Left cardiac atrium (tissue), 4 donors: ENCODE measurements at places on chromosomes 4 and X.

- DNase-seq = no peak
Observed at GRCh38 chr4:159206427-159206871, 103.6 kb downstream of the RAPGEF2 start.

GRCh38 chr4:62126064-62126732 lies 926.1 kb downstream of the ADGRL3 start:
- DNase-seq = no peak

DNA sequence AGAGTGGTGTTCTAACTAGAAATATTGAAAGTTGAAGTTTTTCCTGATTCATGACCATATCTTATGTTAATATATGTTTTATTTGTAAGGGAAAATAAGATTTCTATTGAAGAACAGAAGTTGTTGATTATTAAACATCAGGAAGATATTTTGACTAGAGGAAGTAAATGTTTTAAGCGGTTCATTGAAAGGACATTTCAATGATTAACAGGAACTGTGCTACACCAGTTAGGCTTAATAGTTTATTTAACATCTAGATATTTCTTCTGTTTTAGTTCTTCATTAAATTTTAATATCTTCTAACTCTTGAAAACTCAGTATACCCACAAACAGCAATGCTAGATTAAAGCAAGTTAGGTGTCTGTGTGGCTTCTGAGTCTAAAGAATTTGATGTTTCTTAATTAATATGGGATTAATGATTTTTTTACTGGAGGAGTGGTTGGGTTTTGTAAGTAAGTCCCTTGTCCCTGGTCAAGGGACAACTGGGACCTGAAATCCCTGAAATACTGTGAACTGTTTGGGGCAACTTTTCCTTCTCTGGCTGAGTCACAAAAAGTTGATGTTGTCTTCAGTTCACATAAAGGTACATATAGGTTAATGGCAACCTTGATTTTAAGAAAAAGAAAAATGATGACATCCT lies 42.9 kb upstream of the CYP4V2 start:
- DNase-seq = no peak

- DNase-seq = no peak
Observed at GRCh38 chrX:16187024-16187760, 19.9 kb downstream of the MAGEB17 start.

- DNase-seq = no peak
Observed at GRCh38 chrX:40807384-40807783, 72.0 kb upstream of the MED14 start.

DNA sequence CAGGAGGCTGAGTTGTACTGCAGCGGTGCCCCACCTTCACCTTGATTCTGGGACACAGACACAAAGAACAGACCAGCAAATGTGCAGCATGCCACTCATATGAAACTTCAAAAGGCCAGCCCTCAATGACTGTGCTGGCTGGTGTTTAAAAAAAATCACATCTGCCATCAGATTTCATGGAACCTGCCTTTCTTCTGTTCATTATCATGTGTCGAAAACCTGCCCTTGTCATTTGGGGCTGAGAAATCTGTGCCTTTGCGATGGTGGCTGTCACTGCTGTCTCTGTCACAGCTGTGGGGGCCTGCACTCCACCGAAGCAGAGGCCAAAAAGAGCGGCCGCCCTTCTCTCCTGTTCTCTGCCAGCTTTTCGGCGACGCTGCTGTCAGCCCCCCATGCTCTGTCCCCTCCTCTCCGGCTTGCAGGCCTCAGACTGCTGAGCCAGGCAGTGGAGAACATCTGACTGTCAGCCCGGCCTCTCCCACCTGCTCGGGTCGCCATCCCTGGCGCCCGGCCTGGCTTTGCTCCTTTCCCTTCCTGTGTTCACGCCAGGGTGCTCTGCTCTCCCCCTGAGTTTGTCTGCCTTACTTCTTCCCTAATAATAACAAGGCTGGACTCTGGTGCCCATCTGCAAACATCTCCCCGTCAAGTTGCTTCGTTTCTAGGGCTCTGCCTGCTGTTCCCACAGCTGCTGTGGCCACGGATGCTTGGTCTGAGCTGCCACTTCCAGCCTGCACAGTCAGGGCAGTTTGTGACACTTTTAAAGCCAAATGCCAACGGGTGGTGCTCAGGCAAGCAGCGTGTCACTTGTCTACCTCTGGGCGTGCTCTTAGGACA lies 355.2 kb downstream of the UNC5C start:
- no peak for DNase-seq

- DNase-seq = no peak
Observed at GRCh38 chr4:8170341-8170740, 11.7 kb upstream of the ABLIM2 start.

- DNase-seq = no peak
Observed at GRCh38 chr4:108884596-108884995, 121.7 kb upstream of the ETNPPL start.

GRCh38 chrX:153638041-153638371 lies 9.0 kb upstream of the DUSP9 start:
- no peak for DNase-seq

- DNase-seq = no peak
Observed at GRCh38 chrX:15755091-15755490, 17.0 kb downstream of the CA5B start.

DNA sequence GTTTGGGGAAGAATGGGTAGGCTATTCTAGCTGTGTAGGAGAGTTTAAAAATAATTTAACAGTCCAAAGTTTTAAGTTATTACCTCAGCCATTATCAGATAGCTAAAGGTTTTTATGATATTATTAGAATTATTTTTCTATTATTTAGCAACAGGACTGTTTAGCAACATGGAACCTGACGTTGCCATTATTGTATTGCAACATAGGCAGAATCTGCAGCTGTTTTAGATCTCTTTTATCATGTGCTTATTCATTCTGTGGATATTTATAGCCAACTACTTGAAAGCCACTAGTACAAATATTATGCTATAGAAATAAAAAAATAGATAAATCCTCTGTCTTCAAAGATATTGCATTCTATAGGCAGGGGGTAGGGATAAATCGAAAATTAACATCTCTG lies 382.0 kb upstream of the TRAM1L1 start:
- no peak for DNase-seq

DNA sequence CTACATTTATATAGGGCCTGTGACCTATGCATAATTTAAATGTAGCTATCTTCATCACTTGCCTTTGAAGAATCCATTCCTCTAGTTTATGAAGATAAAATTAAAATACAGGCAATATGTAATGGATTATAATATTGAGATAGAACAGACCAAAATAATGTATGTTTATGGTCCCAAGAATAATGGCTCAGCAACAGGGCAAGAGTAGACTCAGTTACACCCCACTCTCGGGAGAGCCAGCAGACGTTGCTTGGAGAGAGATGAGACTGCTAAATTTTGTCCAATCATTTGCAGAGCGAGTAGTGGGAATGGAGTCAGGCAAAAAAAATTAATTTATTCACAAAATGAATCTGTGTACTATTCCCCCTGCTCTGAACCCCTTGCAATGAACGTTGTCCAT lies 223.2 kb upstream of the FAT4 start:
- no peak for DNase-seq

- no peak for DNase-seq
Observed at GRCh38 chr4:8238515-8239053, 31.0 kb upstream of the HTRA3 start.

GRCh38 chr4:108744307-108744706 lies 18.5 kb downstream of the ETNPPL start:
- DNase-seq = no peak

DNA sequence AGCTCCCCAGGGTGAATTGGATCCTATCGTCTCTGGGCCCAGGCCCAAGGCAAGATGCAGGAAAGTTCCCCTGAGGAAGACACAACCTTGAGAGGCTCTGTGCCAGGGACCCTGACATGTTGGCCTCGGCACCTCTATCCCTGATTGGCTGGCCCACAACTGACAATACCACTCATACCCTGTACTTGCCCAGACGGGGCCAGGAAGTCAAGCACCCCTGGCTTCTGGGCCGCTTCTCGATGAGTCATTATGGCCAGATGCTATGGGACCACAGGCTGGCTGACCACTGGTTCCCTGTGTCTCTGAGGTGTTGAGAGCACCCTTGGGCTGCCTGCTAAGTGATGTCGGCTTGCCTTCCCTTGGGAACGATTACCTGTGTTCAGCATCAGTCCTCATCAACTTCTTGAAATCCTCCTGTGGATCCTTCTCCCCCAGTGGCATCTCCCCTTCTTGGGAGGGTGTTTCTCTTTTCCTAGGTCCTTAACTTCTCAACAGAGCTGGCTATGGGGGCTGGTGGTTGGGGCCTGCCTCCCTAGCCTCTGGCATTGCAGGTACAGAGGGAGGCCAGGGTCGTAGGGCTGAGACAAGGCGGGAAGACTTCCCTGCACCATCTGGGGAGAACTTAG lies 54.5 kb upstream of the MAMLD1 start:
- DNase-seq = no peak

- DNase-seq = no peak
Observed at GRCh38 chr4:168574581-168575295, 77.9 kb downstream of the PALLD start.

GRCh38 chr4:629915-630641 lies 4.7 kb downstream of the PDE6B start:
- DNase-seq = no peak

GRCh38 chrX:16585486-16586376 lies 64.2 kb upstream of the S100G start:
- no peak for DNase-seq

DNA sequence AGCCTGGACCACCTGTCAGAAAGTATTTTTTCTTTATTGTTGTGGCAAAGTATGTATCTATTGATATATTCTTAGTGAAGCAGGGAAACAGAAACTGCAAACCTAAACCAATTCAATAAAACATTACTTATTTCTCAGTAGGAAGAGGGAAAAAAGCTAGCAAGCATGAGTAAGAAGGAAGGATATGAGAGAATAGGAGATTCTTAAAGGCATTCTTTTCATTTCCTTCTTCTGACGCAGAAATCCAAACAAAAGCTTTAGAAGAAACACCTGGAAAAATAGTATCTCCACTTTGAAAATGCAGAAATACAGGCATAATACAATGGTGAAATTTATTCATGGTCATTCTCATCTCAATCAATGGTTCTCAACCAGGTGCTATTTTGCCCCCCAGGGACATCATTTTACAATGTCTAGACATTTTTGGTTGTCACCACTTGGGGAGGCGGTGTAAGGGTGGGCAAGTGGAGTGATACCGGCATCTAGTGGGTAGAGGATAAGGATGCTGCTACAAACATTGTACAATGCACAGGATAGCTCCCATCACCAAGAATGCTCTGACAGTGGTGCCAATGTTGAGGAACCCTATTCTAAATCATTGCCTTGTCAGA lies 21.7 kb upstream of the ATXN3L start:
- no peak for DNase-seq

- DNase-seq = peak; percentile 53
Observed at GRCh38 chrX:11427453-11428071, 134.3 kb downstream of the AMELX start.

DNA sequence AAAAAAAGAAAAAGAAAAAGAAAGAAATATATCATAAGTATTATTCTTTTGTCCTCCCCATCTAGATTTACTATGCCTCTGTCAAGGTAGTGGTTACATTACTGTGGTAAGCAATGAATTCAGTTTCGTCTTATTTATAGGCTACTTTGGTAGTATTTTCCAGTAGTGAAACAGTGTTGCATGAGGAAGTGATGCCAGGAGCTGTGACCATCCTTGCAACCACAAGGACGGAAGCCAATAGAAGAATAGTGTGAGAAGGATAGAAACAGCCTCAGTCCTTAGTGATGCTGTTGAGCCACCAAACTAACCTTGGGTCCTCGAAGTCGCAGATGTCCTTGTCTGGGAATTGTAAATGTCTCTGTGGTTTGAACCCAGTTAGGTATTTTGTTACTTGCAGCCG lies 328.5 kb downstream of the PPP3CA start:
- no peak for DNase-seq

GRCh38 chr4:123748806-123749205 lies 352.2 kb downstream of the SPRY1 start:
- DNase-seq = no peak

GRCh38 chr4:75940692-75941253 lies at the start of gene NAAA:
Gene NAAA, minus strand, starts transcription at chr4:75941013. Its CDS starts 64 bp downstream, at chr4:75940949.
- peak; percentile 78 for DNase-seq

DNA sequence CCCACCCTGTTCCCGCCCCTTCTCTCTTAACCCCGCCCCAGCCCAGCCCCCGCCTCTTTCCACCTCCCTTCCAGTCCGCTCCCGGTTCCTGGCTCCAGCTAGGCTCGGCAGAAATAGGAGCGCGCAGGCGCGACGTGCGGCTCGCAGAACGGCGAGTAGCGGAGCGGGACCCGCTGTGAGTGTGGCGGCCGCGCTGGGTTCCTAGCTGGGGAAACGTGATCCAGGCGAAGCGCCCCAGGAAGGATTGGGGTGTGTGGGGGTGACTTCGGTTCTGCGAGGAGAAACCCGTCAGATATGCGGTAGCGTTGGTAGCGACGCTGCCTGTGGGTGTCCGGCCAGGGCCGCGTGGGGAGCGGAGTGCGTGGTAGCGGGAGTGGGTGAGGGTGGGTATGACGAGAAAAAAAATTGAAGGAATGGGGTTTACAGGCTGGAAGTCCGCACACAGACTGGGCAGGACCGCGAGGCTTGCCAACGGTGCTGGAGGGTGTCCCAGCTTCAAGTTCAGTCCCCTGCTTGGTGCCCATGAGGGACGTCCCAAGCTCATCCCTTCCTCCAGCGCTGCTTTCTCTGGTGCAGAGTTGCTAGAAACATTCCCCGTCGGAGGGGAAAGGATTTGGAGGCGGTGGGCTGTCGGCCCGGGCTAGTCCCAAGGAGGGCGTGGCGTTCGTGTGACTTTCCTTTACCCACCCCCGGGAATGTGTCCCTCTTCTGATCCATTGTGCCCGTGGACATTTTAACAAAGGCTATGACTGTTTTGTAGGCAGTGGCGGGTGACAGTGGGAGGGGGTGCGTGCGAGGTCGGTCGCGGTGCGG lies at the start of gene PRRG1:
PRRG1 (plus strand) TSS at position 144 of the 813 bp plus-strand sequence. CDS start 56,886 bp downstream, outside the sequence.
- peak; percentile 80 for DNase-seq

DNA sequence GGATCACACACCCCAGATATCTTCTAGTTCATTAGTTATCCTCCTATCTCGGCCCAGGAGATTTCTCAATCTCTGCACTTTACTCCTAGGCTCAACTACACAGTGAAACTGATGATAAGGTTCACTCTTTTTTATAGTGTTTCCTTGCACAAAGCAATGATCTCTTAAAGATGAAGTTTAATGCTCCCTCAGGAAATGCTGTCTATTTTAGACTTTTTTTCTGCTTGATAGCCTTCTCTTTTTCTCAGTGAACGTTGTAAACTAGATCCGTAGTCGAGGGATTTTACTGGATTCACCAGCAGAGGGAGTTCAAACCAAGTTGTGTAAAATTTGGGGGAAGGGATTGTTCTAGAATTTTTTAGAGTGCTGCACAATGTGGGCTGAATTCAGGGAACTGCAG lies 269.6 kb downstream of the GBA3 start:
- no peak for DNase-seq

GRCh38 chrX:72100051-72100755 lies 31.5 kb downstream of the RTL5 start:
- no peak for DNase-seq

- DNase-seq = no peak
Observed at GRCh38 chr4:165692082-165692481, 181.0 kb upstream of the TLL1 start.

GRCh38 chr4:64539234-64539849 lies 130.1 kb upstream of the TECRL start:
- peak; percentile 20 for DNase-seq
